ENCODE measurements at places on chromosomes 7 and 10.

DNA sequence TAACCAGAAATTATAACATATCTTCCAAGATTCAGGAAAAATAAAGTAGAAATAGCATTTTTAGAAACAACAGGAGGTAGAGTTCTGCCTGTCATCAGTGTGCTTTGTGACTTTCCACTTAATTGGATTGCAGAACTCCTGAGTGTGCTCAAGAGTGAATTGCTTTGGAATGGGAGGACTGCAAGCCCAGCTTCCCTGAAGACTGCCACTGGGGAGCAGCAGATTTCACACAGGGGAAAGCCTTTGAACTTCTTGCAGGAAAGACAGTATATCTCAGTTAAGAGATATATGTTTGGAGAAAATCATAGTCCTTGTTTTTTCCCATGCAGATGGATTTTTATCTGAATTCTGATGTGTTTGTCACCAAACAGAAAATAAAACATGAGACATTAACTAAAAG, 124.5 kb downstream of the TMEM168 start:
- DNase-seq = no peak

GRCh38 chr7:17402628-17403278, 104.3 kb downstream of the AHR start:
- no peak for DNase-seq

DNA sequence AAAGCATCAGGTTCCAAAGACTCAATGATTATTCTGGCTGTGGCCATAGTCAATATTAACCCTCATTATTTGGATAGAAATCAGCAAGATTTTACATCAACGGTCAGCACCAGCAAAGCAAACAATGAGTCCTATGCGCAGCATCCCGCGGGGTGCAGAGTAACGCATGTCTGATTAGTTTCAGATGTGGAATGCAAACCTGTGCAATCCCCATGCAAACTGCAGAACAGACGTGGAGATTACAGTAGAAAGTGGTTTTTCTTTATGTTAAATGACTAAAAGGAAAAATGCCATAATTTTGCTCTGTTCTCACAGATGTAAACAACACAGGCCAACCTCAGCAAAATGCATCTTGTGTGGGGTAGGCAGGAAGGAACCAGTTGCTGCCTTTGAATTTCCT, 258.1 kb upstream of the GRB10 start:
- no peak for DNase-seq

GRCh38 chr7:132489776-132490237, 86.5 kb downstream of the PLXNA4 start:
- no peak for DNase-seq

- no peak for DNase-seq
These were observed 33.2 kb upstream of the TLX1 start for GRCh38 chr10:101097881-101098280.

- DNase-seq = no peak
These were observed 24.2 kb downstream of the MYPN start for GRCh38 chr10:68133523-68133922.

GRCh38 chr7:41755096-41755495, 52.2 kb upstream of the INHBA start:
- DNase-seq = no peak

GRCh38 chr7:38368191-38368605, 94.8 kb upstream of the TARP start:
- DNase-seq = peak; percentile 80

- DNase-seq = no peak
These were observed 145.1 kb upstream of the TMEM106B start for GRCh38 chr7:12066004-12066403.

- DNase-seq = no peak
These were observed 147.2 kb downstream of the NSUN6 start for GRCh38 chr10:18504161-18504560.

All from NCI-H446 (cell line).